ENCODE measurements at places on chromosomes 2 and 18. TPM values are rescaled to one million over a fixed set of nuclear protein-coding genes. Genes with fewer than 3 reads are reported as not detected.

GRCh38 chr2:29783666-29784065, 137.7 kb downstream of the ALK start:
- no peak for DNase-seq

- DNase-seq, result no peak
Measured at GRCh38 chr2:219404291-219404910, 13.8 kb upstream of the DES start.

DNA sequence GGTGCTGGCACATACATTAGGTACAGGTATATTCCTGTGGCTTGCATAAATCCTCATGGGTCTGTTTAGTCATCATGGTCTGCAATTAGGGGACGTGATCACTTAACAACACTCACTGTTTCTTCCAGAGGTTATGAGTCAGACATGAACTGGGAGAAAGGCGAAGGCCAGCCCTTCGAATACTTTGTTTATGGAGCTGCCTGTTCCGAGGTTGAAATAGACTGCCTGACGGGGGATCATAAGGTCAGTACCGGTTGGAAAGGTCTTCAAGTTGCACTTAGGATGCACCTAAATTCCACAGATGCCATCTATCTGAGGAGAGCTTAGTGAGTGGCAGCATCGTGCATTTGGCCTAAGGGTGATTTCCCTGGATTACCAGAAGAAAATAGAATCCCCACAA, 76.9 kb downstream of the AOX1 start:
- DNase-seq, result no peak

GRCh38 chr18:56273541-56274219, 364.7 kb downstream of the TXNL1 start:
- DNase-seq, result no peak

GRCh38 chr2:201261906-201262305, 1.6 kb downstream of the CASP8 start:
- DNase-seq, result no peak

DNA sequence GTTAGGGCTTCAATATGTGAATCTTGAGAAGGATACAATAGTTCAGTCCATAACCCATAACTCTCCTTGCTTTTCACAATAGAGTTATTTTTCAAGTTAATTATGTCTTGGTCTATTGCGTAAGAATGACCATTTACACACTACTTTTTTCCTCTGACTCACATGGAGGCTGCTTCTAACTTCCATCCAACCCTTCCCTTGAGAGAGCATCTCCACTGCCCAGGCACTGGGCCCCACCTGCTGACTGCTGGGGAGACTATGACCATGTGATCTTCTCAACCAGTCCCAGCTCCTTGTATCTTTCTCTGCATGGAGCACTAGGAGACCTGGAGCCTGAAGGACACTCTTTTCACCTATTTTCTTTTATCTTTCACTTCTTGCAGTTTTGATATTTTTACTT, 251.5 kb downstream of the GPD2 start:
- no peak for DNase-seq

- DNase-seq, result no peak
Measured at GRCh38 chr2:18399601-18400000, 160.9 kb downstream of the RDH14 start.

DNA sequence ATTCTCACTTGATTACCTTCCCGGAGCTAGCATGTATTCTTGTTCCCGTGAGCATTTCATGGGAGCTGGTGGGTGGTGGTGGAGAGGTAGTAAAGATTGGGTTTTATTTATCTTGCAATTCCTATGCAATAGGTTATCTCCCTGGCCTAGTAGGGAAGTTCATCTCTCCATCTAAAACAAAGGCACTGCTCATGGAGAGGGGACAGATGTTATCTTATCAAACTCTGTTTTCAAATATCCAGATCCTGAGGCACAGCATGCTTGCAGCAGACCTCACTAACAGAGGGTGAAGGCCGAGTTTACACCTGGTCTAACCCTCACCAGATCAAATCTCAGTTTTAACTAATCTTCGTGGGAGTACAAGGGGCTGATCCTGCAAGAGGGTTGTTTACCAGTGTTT, 98.9 kb downstream of the CYRIA start:
- DNase-seq, result no peak

- no peak for DNase-seq
Measured at GRCh38 chr2:150888337-150888736, 373.3 kb downstream of the RBM43 start.

- DNase-seq, result no peak
Measured at GRCh38 chr18:79339094-79339908, 56.4 kb upstream of the NFATC1 start.

DNA sequence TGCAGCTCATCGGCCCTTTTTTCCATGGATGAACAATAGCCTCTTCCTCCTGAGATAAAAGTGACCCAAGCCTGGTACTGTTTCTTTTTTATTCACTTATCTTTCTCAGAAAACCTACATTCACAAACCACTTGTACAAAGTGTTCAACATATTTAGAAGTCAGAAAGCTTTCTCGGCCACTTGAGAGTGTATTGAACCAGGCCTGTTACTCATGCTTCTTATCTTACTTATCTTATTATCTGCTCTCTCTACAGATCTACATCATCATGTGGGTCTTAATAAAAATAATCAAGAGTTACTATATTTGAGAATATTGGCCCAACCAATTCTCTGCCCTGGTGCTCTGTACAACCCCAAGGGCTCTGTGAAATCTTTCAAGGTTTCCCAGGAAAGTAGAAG, 242.1 kb downstream of the MREG start:
- DNase-seq, result no peak

GRCh38 chr2:209864716-209865295, 93.2 kb downstream of the UNC80 start:
- no peak for DNase-seq

DNA sequence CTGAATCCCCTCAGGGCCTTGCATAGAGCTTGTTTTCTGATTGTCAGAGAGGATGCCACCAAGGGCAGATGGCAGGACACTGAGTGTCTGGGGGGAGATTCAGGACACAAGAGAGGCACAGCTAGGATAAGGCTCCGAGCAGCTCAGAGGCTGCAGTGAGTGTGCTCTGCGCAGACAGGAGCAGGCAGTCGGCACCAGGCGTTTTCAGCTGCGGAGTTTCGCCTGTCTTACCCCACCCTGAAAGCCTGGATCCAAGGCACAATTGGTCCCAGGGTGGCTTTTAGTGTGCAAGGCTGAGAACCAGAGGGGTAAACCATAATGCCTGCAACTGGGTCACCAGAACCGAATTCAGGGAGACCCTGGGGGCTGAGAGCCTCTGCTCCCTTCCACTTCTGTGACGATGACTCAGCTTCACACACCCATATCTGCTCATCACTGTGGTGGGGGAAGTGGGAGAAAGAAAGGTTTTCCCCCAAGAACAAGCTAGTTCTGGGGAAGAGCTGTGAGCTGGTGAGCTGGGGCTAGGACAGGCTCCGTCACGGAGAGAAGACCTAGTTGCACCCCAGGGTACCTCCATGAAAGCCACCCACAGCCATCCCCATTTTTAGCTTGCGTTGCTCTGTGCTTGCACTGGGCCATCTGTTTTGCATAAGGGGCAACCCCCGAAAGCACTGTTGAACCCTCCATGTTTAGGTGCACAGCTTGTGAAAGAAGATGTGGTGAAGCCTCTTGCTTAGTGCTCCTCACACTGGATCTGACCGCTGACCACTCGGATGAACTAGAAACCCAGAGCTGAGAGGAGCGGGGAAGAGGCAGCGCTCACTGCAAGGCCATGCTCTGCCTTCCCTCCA, 173.7 kb downstream of the CELF4 start:
- no peak for DNase-seq

DNA sequence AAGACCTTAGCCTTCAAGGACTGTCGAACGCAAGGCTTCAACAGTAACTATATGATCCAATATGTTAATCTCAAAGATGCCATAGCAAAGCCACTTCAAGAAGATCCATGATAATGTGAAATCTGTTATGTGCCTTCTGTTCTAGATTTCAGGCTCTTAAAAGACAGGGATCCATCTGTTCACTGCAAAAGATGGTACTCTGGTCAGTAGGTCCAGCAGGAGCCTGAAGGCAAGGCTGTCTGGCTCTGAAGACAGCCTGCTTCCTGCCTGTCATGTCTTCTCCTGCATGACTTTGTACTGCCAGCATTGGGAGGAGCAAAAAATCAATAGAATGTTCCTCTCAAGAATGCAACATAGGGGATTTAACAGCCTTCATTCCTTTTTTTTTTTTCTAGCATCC, 270.8 kb upstream of the PARD3B start:
- DNase-seq, result no peak

GRCh38 chr2:65525616-65526231, 93.3 kb upstream of the SPRED2 start:
- no peak for DNase-seq

- no peak for DNase-seq
Measured at GRCh38 chr2:169082995-169083394, 13.6 kb downstream of the DHRS9 start.

GRCh38 chr2:3422161-3422779, 42.8 kb downstream of the TRAPPC12 start:
- DNase-seq, result no peak

- DNase-seq, result no peak
Measured at GRCh38 chr2:238506371-238507068, 79.8 kb downstream of the ASB1 start.

DNA sequence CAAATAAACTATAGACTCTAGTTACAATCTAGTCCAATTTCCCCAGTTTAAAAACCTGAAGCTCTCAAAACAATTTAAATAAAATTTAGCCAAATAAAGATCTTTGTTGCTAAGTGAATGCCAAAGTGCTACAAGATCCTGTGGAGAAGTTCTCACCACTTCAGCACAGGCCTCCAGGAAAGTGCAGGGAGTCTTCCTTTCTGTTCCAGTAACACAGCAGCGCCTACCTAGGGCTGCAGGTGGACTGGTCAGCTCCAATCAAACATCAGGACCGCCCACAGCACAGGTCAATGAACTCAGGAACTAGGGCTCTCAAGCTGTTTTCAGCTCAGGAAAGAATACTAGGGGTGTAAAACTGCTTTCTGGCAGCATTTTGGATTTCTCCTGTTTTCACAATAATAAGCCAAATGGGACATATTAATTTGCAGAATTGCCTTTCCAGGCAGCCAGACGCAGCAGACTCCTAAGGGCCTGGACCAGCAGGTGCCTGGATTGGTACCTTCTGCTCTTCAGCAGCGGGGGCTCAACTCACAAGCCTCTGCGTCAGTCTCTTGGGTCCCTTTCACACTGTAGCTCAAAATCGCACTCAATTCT, 1.5 kb downstream of the FAM110C start:
- no peak for DNase-seq

DNA sequence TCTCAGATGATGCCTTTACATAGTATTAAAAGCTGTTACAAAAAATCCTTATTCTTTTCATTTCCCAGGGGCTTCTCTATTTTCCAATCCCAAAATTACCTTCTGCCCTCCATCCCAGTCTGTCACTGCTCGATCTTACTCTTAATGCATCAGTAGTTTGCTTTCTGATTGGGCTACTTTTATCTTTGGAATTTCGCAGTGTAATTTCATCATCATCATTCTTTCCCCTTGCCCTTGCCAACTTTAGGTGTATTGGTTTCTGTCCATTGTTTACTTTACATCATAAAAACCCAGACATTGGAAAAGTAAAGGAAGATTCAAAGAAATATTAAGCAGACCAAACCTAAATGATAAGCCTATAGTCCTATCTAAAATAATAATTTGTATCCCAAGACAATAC, 457.2 kb downstream of the PIK3C3 start:
- DNase-seq, result no peak

DNA sequence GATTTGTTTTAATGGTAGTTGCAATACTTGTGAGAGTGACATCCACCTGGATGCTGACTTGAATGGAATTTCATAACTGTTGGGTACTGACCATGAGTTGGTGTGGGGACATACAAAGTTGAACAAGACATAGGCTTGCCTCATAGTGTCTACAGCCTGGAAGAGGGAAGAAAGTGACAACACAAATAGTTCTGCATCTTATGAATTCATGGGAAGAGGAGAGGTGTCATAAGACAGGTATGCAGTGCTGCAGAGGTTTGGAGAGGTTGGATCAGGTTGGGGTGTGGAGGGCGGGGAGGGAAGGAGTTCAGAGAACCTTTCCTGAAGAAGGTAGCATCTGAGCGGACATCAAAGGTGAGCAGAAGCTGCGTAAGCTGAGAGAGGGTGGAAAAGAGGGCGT, 44.0 kb downstream of the HRH4 start:
- DNase-seq, result no peak

DNA sequence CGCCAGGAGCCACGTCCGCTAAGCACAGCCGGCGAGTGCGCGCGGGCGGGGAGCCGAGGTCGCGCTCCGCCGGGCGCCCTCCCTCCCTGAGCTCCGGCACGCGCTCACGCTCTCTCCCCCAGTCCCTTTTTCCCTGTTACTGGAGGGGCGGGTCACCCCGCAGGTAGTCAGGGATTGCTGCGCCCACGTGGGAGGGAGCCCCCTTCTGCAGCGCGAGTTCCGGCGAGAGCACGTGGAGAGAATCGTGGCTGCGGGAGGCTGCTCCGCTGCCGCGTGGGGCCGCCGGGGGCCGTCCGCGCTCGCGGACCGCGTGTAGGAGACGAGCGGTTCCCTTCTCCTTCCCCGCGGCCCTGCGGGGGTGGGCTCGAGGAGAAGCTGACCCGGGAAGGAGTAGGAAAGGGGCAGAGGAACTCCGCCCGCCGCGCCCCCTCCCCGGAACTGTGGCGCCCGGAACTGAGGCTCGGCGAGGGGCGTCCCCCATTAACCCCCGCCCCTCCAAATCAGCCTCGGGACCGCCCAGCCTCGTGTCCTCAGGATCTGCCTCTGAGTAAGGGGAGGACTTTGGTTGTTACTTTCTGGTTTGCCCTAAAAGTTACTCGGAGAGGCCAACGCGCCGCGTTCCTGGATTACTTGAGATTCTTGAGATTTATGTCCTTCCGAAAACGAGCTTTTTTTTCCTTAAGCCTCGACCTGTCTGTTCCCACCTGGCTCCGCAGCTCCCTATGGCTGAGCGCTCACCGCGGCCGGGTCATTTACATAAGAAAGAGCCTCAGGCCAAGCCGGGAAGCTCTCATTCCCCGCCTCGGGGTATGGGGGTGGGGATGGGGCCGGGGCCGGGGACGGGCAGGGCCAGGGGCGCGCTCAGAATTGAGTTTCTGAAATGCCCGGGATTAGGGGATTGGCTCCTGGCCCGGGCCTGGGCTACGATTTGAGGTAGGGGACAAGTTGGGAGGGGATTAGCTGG, 1.1 kb downstream of the HK2 start:
- DNase-seq, result peak; percentile 41

- DNase-seq, result no peak
Measured at GRCh38 chr2:112924360-112924759, 13.4 kb downstream of the IL37 start.

Gene SOX11
- 0.52 TPM for total RNA-seq

Gene CGREF1
- total RNA-seq, result 0.57 TPM

Gene CLEC4F
- total RNA-seq, result 0.09 TPM

Gene ZNF396
- total RNA-seq, result 1.7 TPM

Gene ST6GAL2
- 0.94 TPM for total RNA-seq

Gene PSMA8
- 0.66 TPM for total RNA-seq

Gene CNTNAP5
- 0.14 TPM for total RNA-seq
